Fibroblast of the aortic adventitia (primary cell): ENCODE measurements at places on chromosomes 6 and 20. TPM values are rescaled to one million over a fixed set of nuclear protein-coding genes. Genes with fewer than 3 reads are reported as not detected.

Gene PROCR
- 62.2 and 106 TPM in 2 replicates for total RNA-seq

Gene FOXC1
- 4.4 and 15.7 TPM in 2 replicates for total RNA-seq

Gene REV3L
- total RNA-seq = 77.4 and 106 TPM in 2 replicates

Gene RAET1E
- 0.63 TPM in 1 of 2 replicates, not detected in the other for total RNA-seq

Gene GNL1
- total RNA-seq = 41.1 and 45.1 TPM in 2 replicates

Gene SNX14
- total RNA-seq = 99.1 and 188 TPM in 2 replicates

Gene ENPP1
- total RNA-seq = 5.6 and 7.4 TPM in 2 replicates

Gene NOTCH4
- 1.1 and 2.2 TPM in 2 replicates for total RNA-seq

Gene GJA10
- total RNA-seq = not detected in 2 replicates

Gene DDX43
- total RNA-seq = 0.99 and 1.6 TPM in 2 replicates

Gene SLC22A7
- total RNA-seq = not detected in 2 replicates

Gene IL17A
- total RNA-seq = not detected in 2 replicates

Gene OR2H2
- not detected in 2 replicates for total RNA-seq

Gene APCDD1L
- 1.6 and 20.8 TPM in 2 replicates for total RNA-seq

Gene KHDC1L
- not detected in 2 replicates for total RNA-seq

Gene TRIM15
- total RNA-seq = not detected in 2 replicates

Gene OLIG3
- total RNA-seq = 0.74 TPM in 1 of 2 replicates, not detected in the other

Gene C6orf141
- total RNA-seq = 0.57 and 5.7 TPM in 2 replicates

Gene HLA-DMB
- total RNA-seq = 0.09 TPM in 1 of 2 replicates, not detected in the other

Gene MRPL18
- total RNA-seq = 70.6 and 103 TPM in 2 replicates

Gene BIRC7
- total RNA-seq = 0.09 and 0.25 TPM in 2 replicates

Gene VNN1
- under 0.01 and 0.33 TPM in 2 replicates for total RNA-seq

Gene ELOVL5
- total RNA-seq = 38.9 and 95.1 TPM in 2 replicates

Gene SPATA25
- 2.1 and 9.6 TPM in 2 replicates for total RNA-seq
